NCI-H1436 (cell line): ENCODE measurements at places on chromosomes 5 and 9.

DNA sequence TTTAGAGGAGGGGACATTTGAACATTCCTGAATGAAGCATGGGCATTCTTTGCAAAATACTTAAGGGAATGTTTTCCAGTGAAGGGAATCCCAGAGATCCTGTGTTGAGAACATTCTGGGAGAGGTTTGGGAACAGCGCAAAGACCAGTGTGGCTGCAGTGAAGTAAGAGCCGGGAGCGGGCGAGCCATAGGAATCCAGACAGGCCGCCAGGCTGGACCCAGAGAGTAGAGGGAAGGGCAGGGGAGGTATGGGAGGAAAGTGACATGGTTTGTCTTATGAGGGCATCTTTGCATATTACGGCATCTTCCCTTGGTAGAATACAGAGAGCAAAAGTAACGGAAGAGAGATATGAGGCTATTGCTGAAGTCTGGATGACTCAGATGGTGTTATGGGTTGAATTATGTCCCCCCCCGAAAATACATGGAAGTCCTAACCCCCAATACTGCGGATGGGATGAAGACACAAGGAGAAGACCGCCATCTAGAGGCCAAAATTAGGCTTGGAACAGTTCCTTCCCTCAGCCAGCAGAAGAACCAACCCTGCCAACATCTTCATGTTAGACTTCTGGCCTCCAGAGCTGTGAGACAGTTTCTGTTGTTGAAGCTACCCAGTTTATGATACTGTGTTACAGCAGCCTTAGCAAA is 268.2 kb downstream of the MAST4 start:
- no peak for DNase-seq

- no peak for DNase-seq
These were observed 16.1 kb upstream of the DRD1 start for GRCh38 chr5:175460126-175460525.

DNA sequence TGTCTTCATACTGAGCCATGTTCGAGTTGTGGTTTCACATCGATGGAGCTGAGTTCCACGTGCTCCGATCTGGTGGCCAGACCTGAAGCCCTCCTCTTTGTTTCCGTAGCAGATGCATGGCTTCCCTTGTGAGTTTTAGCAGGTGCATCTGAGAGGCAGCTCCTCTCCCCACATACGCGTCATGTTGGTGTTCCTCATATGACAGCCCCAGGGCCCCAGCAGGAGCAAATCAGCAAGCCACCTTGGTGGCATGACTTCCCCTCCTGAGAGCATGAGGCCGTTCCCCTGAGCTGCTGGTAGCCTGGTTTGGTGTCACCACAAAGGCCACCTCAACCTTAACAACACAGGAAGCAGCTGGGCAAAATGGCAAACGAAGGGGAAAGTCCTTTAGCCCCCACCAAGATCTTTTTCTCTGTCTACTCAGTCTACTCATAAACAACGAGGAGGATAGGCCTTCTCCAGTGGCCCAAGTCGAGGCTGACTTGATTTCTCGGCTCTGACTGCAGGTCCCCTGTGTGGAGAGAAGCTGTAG is 5.9 kb downstream of the CYFIP2 start:
- peak; percentile 36 for DNase-seq

DNA sequence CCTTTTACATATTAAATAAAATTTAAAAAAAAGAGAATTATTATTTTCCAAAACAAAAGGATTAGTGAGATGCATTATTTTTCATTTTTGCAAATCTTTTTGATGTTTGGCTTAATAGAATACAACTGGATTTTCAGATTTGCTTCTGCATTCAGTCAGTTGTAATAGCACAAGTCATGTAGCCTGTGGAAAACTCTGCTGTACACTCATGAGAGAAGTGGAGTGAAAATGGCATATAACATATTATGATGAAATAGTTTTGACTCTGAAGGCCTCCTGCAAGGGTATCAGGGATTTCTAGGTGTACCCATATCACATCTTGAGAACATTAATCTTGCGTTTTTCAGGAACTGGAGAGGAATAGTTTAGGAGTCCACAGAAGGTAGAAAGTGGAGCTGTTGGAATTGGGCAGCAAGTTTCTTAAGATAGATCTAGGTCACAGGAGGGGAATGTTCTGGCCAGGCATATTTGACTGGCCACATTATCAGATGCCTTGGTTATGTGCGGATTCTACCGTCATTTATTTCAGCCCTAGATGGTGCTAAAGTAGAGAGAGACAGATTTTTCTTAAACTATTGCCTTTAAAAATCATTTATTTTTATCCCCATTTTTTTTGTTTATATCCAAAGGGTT is 16.4 kb downstream of the LNPEP start:
- DNase-seq, result no peak

GRCh38 chr5:67437905-67438845 is 241.6 kb upstream of the CD180 start:
- no peak for DNase-seq

GRCh38 chr9:36116593-36116992 is 19.9 kb upstream of the GLIPR2 start:
- no peak for DNase-seq

DNA sequence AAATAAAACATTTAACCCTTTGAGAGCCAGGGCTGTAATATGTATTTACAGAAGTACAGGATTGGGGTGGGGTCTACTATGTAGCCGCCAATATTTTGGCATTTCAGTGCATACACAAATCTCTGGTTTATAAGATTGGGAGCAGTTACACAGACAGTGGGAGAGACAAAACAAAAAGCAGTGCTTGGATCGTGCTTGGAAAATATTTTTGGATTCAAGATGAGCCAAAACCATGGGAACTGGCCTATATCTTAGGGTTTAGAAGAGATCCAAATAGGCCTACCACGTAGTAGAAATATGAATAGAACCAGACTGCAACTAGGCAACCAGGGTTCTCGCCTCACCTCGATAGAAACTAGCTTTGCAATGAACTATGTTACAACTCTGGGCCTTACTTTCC is 169.6 kb downstream of the SLC12A2 start:
- no peak for DNase-seq

- DNase-seq, result no peak
These were observed 29.8 kb downstream of the MED27 start for GRCh38 chr9:132049900-132050299.

GRCh38 chr9:12698266-12698665 is 5.1 kb downstream of the TYRP1 start:
- DNase-seq, result no peak

GRCh38 chr5:158126442-158127405 is 267.8 kb upstream of the CLINT1 start:
- no peak for DNase-seq

- no peak for DNase-seq
These were observed 14.8 kb upstream of the SLC30A5 start for GRCh38 chr5:69078921-69079540.

DNA sequence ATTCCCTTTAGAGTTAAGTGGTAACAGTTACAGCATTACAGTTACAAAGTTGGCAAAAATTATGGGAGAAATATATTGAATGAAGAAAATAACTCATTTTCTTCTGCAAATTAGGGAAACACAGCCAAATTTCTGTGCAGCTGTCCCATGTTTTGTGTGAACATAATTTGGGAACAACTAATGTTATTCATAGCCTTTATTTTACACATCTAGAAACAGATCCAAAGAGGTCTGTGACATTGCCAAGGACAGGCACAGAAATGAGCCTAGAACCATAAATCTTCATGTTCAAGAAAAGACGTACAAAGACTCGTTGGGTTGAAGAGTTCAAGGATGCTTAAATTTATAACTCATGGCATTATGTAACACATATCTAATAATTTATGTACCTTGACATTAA is 114.1 kb upstream of the TXNDC8 start:
- DNase-seq, result no peak

- DNase-seq, result no peak
These were observed 27.8 kb upstream of the SLC44A1 start for GRCh38 chr9:105216440-105217178.

DNA sequence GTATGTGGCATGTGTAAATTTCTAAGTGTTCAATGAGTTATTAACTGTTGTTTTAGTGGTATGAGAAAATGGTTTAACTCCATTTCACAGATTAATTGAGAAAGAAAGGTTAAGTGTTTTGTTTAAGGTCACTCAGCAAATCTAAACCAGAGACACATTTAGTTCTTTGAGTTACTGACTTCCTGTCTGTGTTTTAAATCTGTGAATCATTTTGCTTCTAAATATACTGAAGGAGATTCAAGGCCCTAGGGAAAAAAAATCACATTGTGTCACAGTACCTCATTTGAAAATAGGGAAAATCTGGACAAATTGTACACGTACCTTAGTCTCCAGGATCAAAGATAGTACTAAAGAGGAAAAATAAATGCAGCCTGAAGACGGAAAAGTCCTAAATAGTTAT is 368.2 kb downstream of the TMEM161B start:
- no peak for DNase-seq

DNA sequence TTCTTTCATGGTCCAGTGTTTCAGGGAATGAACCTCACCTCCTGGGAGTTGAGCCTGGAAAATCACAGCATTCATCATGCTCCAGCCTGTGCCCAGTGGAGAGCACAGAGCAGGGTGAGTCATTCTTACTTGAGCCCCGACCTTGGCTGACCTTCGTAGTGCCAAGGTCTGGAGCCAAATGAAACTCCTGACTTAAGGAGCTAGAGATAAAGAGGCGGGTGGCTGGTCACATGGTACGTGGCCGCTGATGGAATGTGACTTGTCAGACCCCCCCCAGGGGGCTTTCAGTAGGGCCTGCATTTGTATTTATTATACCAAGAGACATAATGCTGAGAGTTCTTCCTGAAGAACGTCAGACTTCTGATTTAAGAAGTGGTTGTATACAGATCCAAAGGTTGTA is 15.0 kb upstream of the PIP5K1B start:
- DNase-seq, result no peak

DNA sequence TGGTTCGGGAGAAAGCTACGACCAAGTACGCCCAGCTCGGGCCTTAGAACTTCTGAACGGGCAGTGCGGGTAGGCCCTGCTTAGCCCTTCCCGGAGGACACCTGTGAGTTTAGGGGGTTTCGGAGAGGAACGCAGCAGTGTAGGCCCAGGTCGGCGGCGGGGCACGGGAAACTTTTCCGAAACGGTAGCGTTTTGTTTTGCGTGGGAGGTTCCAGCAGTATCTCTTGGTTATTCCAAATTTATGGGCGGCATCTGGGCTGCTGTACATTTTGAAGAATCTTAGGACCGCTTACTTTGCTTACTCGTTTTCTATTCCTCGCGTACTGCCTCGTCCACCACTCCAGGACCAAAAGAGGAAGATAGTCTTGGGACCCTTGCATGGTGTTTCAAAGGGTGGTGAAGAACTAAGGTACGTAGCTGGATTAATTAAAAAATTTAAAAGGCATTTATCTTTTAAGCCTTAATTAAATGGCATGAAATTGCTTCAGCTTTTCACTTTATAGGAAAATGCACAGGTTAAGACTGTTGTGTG is 492 bp downstream of the TENT2 start:
- DNase-seq, result no peak

GRCh38 chr9:5195463-5195862 is 10.0 kb upstream of the INSL6 start:
- no peak for DNase-seq

DNA sequence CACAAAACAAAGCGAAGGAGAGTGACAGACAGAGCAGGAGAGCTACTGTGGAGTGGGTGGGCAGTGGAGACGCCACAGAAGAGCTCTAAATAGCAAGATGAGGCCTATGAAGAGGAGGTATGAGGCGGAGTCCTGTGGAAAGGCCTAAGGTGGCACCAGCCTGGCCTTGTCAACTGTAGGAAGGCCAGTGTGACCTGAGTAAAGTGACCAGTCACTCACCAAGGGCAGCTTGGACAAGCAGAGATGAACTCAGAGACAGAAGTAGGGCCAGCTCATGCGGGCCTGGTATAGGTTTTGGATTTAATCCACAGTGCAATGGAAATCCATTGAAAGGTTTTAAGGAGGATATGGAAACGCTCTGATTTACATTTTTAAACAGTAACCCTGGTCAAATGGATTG is 23.8 kb upstream of the SH3RF2 start:
- no peak for DNase-seq

DNA sequence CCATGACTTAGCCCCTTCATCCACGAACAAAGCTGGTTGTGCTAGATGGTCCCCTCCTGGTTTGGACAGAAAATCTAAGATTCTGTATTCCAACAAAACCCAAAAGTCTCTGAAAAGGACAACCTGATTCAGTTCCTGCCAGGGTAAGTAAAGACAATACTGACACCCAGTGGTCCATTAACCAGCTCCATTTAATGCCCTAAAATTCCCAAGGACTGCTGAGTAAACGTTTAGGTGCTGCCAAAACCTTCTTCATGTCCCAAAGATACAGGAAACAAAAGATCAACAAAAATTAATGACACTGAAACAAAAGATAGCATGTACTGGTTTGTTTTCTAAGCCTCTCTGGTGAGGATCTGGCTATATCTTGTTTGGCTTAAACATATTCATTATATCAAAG is 25.3 kb upstream of the PPP1R2B start:
- peak; percentile 41 for DNase-seq

- DNase-seq, result no peak
These were observed 302.2 kb downstream of the ISL1 start for GRCh38 chr5:51685419-51685818.

DNA sequence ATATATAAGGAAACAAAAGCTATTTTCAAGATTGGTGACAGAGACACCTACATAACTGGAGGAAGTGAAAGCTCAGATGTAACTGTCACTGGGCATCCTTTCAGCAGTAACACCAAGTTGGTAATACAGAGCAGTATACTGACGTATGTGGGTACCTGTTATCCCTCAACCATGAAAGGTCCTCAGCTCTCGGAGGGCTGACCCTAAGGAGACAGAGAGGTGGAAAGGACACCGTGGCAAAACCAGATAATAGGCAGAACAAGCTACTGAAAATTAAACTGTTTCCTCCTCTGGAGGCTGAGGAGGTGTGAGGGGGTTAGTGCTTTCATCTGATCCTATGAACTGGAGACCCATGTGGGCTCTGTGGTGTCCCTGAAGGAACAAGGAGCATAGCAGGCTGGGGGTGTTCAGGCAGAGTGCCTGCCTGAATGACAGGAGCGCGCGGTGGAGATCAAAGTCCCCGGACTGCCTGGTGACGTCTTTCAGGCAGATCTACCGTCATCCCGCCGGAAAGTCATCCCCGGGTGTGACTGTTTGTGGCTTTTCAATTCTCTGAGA is 130.2 kb upstream of the FSTL4 start:
- DNase-seq, result no peak

DNA sequence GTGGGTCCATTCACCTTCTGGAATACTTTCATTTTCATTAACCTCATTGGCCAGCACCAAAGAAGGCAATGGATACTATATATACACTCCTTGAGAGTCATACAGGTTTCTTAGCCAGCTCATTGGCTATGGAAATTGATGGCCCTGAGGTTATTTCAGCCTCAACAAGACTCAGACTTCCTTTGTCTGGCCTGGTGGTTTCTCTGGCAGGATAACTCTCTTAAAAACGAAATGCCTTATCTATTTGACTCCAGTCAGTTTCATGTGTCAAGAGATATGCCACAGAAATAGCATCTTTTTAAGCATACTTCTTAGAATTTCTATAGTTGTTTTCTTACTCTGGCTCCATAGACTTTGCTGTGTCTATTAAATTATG is 28.9 kb downstream of the CDH9 start:
- DNase-seq, result no peak
